Stimulated activated CD8-positive, alpha-beta memory T cell treated with anti-CD3 and anti-CD28 coated beads, Interleukin-15, amount 100 ng/mL, for 4 hours (primary cell): ENCODE measurements at places on chromosomes 7 and 10.
A peak's percentile ranks its signal among the peaks of the same experiment; 100 is the strongest.

DNA sequence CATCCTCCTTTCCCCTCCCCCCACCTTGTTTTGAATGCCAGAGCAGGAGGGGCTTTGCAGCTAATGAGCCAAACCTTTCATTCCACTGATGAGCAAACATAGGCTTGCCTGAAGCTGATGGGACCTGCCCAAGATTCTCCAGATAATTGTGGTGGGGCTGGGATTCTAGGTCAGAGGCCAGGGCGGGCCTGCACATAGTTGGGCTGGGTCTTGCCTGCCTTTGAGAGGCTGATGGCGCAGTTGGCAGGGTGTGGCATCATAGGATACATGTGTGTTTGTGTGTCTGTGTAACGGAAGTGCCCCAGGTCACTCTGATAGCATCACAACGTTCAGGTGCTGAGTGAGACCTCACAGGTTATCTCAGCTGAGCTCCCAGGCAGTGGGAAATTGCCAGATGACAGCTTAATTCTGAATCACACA lies 22.9 kb downstream of the BTBD16 start:
- DNase-seq: no peak

- no peak for DNase-seq
Measured at GRCh38 chr7:157436763-157437480, 100.1 kb downstream of the DNAJB6 start.

GRCh38 chr7:107768263-107768662 lies 24.3 kb downstream of the CBLL1 start:
- no peak for DNase-seq

DNA sequence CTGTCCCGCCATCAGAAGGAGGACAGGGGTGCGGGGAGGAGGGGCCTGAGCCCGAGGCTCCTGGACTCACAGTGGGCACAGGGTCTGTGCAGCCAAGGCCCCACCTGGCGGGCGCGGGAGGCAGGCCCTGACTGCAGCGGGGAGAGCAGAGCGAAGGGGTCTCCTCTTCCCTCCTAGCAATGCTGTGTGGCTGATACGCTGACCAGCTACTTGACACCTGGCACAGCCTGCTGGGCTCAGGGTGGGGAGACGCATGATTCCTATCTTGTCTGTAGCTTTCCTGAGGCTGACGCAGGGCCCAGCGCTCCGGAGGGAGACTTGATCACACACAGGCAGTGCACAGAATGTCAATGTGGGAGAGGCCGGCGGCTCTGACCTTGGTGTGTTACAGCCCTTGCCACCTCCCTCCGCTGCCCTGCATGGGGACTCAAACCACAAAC lies 174.9 kb downstream of the ELFN1 start:
- DNase-seq: no peak

- no peak for DNase-seq
Measured at GRCh38 chr10:116752563-116752962, 10.2 kb upstream of the HSPA12A start.

DNA sequence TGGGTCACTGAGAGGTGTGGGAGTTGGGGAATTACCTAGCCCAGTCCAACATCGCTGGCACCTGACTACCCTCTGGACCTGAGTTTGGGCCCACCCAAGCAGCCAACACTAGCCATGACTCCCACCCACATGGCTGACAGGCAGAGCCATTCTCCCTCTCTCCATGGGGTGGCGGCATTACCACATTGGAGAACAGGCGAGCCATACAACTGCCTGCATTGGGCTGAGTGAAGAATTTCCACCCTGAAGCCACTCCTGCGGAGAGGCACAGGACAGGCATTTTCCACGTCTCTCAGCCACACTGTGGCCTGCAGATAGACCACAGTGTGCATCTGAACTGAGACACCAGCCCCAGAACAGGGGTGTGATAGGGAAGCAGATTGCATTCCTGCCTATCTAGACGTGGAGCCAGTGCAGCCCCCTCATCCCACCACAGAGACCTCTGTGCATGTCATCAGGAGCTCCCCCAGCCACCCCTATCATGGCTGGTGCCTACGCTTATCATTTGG lies 58.2 kb upstream of the ANTXRL start:
- DNase-seq: peak; percentile 17

- DNase-seq: no peak
Measured at GRCh38 chr10:82245906-82246560, 371.0 kb downstream of the NRG3 start.

- DNase-seq: no peak
Measured at GRCh38 chr7:16891874-16892643, 10.3 kb upstream of the AGR3 start.

DNA sequence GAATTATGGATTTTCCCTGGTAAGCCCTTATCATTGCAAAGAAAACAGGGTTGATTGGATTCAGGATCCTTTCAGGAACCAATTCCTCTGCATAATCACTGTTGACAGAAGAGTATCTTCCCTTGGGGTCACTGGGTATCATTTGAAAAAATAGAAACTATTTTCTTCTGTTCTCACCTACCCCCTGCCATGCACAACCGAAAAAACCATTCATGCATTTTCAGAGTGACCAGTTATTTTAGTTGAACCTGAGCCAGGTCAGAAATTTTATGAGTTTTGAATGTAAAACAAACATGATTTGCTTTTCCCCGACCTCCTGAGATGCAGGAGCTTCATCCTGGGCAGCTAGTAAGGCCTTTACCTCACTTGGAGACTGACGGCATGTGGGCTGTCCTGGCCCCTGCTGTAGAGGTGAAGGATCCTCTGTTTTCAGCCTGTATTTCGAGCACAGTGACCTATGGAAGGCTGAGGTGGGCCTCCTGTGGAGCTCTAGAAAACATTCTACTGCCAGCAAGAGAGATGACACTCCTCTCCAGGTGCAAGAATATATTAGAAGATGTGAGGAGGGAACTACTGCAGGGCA lies 30.1 kb downstream of the TMEM178B start:
- DNase-seq: no peak

DNA sequence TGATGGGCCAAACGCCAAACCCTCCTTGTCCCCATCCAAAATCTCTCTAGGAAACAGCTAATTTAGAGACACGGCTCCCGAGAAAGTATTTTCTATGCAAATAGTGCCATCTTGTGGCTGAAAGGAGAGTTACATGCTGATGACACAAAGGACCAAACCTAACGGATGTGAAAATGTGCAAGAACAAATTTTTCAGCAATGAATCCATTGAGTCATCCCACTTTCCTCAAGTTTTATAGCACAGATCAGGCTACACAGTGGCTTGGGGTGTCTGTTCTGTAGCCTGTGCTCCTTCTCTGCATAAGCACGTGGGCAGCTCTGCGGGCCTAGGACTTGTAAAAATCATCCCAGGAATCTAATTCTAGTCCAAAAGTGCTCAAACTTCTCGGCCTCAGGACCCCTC lies 154.8 kb upstream of the PRR15 start:
- DNase-seq: peak; percentile 21

DNA sequence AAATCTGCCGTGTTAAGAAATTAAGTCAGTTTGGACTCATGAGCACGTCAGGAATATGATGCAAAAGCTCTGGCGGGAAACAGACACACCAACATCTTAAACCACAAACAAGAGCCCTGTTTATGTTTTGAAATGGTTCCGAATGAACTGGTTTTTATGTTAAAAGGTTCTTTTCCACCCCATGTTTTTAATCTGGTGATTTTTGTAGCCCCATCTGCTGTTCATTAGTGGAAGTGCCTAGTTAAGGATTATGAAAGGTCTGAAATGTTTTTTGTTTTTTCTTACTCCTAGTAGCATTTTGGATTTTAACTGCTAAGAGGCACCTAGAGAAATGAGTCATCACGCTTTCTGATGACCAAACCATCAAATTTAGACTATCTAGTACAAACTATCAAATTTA lies 404.1 kb upstream of the MKI67 start:
- no peak for DNase-seq

DNA sequence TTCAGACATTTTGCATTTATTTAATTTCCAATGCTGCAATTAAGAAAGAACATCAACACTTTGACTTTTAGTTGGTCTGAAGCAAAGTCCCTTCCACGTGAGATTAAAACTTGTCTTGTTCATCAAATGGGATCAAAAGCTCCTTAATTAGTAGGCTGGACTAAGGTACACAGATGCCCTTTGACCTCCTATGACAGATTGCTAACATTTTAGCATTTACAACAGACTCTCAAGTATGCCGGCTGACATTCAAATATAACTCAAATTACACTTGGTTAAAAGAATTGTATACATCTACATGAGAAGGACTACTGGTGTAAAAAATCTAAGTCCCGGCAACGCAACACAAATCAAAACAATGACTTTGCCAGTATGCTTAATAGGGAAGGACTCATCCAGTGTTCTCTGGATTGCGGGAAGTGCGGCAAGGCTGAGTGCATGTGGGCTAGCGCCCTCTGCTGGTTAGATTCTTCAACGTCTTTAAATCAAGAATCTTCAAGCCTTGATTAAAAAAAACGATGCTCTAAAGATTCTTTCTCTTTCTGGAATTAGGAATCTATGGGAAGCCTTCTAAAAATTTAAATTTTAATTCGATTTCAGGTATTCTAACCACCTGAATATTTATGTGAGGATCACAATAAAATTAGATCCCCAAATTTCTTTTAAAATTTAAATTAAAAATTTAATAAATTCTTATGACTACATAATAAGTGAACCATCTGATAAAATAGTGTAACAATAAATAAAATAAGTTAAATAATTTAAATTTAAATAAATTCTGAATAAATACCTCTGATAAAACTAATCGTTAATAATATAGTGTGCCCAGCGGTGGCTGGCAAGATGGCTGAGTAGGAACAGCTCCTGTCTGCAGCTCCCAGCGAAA lies 444.7 kb downstream of the DGKB start:
- no peak for DNase-seq

- no peak for DNase-seq
Measured at GRCh38 chr10:104639590-104640338, 1.3 kb upstream of the SORCS3 start.

DNA sequence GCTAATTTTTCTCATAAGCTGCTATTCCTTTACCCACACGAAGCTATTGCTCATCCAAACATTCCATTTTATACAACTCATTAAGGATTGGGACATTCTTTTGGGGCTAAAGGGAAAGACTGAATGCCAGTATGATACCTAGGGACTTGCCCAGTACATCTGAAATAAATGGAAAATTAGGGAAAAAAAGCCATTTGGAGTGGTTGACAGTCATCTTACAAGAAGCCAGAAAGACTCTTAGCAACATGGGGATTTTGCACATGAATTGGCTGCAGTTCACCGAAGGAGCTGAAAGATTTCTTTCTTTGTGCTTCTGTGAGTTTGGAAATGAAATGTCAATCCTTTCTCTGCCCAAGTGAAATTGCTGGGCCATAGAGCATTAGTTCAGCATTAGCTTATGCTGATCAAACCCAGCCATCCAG lies 43.3 kb upstream of the MTURN start:
- no peak for DNase-seq

DNA sequence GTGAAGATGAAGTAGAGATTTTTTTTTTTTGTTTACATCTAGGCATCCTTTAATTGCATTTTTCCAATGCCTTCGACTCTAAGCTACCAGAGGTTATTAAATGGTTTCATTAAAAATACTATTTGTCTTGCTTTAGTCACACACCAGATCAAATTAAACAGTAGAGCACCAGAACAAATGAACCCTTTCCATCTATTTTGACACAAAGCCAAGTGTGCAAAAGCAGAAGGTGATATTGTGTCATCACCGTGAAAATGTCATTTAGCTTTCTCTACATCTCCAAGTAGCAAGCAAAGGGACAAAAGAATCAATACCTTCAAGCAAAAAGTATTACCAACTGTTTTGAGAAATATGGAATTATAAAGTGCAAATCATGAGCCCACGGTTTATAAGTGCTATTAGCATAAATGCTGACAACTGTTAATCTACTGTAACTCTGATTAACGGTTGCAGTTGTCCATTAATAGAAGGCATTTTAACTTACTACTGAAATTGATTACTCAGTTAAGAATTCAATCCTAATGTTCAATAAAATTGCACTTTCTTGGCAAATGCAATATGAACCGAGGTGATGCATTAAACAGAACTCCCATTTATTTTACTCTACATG lies 49.1 kb downstream of the CTBP2 start:
- DNase-seq: no peak

GRCh38 chr7:122199171-122199570 lies 55.1 kb upstream of the AASS start:
- no peak for DNase-seq

- DNase-seq: no peak
Measured at GRCh38 chr10:28984431-28984830, 304.4 kb upstream of the LYZL1 start.

GRCh38 chr10:26781797-26782196 lies 79.0 kb downstream of the ABI1 start:
- DNase-seq: no peak

GRCh38 chr10:124451276-124451675 lies 1.4 kb upstream of the NKX1-2 start:
- DNase-seq: no peak

DNA sequence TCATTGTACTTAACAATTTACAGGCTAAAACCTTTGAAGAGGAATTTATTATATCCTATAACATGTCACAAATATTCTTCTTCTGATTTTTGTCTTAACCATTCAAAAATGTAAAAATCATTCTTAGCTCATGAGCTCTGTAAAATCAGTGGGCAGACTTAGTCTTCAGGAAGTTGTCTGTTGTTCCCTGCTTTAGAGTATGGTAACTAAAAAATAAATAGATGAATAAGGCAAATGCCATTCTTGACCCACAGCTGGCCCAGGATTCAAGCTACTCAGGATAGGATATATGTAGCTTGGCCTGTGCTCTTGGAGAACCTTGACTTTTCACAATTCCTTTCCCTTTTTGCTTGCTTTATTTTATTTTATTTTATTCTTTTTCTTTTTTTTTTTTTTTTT lies 51.5 kb downstream of the LRRC4 start:
- DNase-seq: no peak

GRCh38 chr10:44069573-44069972 lies 315.3 kb downstream of the CXCL12 start:
- no peak for DNase-seq

DNA sequence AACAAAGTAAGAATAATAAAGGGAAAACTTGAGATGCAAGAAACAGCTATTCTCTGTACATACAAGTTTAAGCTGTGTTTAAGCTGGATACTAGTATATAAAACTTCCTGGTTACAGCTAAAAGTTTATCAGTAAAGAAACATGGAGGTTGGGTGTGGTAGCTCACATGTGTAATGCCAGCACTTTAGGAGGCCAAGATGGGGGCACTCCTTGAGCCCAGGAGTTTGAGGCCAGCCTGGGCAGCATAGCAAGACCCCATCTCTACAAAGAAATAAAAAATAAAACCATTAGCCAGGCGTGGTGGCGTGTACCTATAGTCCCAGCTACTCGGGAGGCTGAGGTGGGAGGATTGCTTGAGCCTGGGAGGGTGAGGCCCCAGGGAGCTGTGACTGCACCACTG lies 3.2 kb downstream of the RSU1 start:
- DNase-seq: no peak

GRCh38 chr7:75715864-75716263 lies 22.9 kb downstream of the HIP1 start:
- DNase-seq: no peak

DNA sequence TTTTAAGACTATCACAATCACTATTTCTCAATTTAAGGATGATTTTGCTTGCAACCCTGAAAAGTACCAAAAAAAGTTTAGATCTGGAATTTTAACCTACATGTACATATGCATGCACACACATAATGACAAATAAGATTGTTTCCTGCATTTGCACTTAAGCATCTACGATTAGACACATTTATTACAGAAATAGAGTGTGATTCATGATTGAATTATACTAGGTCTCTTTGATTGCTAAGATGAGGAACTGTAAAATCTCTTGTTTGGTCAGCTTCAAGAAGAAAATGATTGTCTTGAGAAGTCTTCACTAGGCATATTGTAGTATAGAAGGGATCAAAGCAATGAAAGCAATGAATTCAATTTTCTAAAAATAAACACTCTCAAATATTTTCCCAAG lies 185.9 kb upstream of the AGR3 start:
- DNase-seq: no peak
